Stimulated activated CD4-positive, alpha-beta T cell treated with anti-CD3 and anti-CD28 coated beads, Interleukin-1b, Interleukin-23, amount 100 ng/mL, for 24 hours (primary cell): ENCODE measurements at places on chromosomes 5 and 9.
A peak's percentile ranks its signal among the peaks of the same experiment; 100 is the strongest.

GRCh38 chr9:130117376-130117775, 54.8 kb upstream of the NCS1 start:
- no peak for DNase-seq

GRCh38 chr5:39526914-39527477, 102.2 kb upstream of the DAB2 start:
- no peak for DNase-seq

DNA sequence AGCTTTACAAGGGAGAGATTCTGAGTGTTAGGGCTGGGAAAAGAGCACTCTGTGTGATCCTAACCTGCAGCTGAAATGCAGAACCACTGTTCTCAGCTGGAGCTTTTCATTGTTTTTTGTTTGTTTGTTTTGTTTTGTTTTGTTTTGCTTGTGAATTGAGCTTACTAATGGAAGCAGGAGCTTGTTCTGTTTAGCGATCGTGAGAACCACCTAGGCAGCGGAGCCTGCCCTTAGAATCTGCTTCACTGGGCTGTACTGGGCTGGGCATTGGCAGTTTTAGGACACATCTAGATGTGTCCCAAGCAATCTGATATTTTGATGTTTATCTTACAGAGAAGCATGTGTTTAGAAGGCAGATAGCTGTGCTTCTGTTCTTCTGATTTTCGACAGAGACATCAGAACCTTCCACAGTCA, 14.3 kb downstream of the SYK start:
- no peak for DNase-seq

DNA sequence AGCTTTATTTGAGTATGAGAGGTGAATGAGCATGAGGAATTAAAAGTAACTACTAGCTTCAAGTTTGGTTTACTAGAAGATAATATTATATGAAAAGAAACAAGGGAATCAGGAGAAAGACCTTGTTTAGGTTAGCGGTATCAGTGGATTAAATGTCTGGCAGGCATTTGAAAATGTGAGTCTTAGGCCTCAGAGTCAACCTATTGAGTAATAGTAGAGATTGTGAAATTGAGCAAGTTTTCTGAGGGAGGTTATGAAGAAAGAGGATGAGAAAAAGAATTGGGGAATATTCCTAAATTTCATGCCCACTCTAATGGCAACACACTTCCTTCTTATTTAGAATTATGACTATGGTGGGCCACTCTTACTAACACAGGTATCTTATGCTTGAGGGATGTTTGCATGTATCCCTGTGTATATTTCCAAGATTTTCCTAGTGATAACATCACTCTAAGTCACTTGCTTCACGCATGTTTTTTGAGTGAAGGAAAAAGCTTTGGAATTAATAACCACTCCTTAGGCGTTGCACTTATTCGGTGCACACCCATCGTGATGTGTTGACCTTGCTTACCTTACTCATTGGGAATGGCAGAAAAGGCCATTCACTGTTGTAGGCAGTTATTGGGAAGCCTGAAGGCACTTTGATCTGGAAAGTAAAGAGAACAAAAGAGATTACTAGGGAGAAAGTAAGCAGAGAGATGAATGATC, 8.2 kb upstream of the ELL2 start:
- DNase-seq, result no peak

- no peak for DNase-seq
These were observed 379.4 kb upstream of the RORB start for GRCh38 chr9:74117731-74118130.

DNA sequence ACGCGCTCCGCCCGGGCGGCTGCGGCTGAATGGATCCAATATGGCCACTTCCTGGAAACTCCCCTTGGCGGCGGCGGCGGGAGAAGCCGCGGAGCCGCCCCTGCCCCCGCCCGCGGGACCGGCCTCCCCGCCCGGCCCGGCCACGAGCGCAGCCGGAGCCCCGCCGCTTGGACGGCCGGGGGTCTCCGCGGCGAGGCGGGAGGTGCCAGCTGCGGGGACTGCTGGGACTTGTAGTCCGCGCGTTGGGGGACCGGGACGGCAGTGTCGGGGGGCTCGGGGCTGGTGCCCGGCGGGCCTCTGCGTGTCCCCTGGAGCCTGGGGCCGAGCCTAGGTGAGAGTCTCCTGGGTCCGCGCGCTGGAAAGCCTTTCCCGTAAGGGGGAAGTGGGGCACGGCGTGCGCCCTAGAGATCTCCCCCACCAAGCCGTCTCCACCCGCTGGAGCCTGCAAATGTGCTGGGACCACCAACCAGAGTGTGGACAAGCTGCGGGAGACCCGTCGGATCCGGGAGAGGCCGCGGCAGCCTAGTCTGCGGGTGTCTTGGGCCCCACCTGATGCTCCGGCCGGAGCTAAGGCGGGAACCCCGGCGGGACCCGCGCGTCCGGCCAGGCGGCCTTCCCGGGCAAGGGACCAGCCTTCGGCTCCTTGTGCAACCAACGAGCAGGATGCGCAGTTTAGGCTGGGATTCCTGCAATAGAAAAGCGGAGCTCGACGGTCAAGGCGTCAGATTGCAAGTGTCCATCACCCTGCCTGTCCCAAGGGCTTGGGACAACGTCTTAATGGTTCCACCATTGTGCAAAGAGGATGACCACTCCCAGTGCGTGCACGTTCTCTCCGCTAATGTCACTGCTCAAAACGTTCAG, at the start of gene SEPTIN8:
Gene SEPTIN8 (minus strand): TSS at position 31 of the 861 bp plus-strand sequence. CDS start 102 bp downstream, outside the sequence.
- DNase-seq, result peak; percentile 19

DNA sequence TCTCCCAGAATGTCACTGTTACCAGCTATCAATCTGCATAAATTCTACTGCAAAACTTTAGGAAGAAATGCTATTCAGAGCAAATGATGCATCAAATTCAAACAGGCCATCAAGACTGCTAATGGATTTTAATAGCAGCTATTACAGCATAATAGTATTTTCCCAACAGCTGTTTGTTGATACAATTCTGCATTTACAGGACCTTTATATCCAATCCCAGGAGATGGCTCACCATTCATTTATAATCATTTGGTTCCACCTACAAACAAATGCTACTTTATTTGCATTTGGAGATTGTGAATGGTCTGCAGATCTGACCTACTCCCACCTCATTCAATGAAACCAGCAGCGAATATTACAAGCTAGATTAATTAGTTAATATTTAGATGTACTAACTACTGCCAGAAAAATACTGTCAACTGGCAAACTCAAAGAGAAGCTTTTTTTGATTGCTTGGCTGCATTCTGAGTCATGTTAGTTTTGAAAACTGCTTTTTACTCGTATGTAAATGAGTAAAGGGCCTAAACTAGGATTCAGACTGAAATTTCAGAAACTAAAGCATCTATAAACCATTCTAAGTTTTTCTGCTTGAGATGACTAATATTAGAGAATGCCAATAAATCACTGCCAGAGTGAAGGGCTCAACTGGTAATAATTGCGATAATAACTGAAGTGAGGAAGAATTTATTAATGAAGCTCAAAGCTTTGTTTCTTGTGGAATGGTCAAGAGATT, 7.1 kb upstream of the PCA3 start:
- no peak for DNase-seq

DNA sequence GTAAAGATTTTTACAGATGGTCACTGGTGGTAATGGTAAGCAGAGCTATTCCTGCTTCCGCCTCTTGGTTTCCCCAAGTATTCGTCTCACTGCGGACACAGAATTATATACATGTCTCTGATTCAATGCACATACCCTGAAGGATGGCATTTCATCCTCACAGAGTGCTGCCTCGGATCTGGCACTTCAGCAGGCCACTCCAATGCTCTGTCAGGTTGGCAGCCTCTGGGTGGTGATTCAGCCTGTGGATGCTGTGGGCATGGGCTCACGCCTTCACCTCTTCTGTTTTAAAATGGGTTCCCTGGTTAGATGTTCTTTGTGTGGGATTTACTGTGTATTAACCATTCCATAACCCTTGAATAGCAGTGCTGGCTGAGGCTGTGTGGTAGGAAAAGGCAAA, 182.6 kb upstream of the ZNF608 start:
- no peak for DNase-seq

GRCh38 chr5:149610589-149611255, 29.4 kb downstream of the ARHGEF37 start:
- no peak for DNase-seq

GRCh38 chr5:30287890-30288289, 905.6 kb upstream of the CDH6 start:
- no peak for DNase-seq

- no peak for DNase-seq
These were observed 349.3 kb downstream of the SEMA5A start for GRCh38 chr5:9196403-9197227.

DNA sequence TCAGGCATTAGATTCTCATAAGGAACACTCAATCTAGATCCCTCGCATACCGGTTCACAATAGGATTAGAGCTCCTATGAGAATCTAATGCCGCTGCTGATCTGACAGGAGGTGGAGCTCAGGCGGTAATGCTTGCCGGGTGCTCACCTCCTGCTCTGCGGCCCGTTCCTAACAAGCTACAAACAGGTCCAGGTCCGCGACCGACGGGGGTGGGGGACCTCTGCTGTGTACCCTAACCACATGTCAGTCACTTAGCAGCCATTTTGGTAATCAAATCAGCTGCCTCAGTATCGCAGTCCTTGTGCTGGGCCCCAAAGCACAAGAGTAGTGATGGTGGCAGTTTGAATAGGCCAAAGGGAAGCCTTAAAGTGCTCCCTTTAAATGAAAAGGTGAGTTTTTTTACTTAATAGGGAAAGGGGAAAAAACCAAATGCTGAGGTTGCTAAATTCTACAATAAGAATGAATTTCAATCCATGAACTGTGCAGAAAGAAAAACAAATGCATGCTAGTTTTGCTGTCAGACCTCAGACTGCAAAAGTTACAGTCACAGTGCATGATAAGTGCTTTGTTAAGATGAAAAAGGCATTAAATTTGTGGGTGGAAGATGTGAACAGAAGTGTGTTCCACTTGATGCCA, 67.0 kb upstream of the TNPO1 start:
- no peak for DNase-seq

DNA sequence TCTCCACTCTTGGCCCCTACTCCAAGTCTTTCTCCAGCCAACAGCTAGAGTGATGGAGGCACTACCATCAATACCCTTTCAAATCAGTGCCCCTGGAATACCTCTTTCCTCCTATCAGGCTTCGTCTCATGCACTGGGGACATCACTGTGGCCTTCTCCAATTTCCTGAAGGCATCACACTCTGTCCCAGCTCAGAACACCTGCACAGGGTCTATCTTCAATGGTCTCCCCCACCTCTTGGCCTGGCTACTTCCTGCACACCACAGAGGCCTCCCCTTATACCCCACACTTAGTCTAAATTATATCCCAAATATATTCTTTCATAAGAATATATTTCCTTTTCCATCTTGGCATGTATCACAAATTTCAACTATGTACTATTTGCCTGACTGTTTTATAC, 34.5 kb downstream of the ECPAS start:
- DNase-seq, result no peak

DNA sequence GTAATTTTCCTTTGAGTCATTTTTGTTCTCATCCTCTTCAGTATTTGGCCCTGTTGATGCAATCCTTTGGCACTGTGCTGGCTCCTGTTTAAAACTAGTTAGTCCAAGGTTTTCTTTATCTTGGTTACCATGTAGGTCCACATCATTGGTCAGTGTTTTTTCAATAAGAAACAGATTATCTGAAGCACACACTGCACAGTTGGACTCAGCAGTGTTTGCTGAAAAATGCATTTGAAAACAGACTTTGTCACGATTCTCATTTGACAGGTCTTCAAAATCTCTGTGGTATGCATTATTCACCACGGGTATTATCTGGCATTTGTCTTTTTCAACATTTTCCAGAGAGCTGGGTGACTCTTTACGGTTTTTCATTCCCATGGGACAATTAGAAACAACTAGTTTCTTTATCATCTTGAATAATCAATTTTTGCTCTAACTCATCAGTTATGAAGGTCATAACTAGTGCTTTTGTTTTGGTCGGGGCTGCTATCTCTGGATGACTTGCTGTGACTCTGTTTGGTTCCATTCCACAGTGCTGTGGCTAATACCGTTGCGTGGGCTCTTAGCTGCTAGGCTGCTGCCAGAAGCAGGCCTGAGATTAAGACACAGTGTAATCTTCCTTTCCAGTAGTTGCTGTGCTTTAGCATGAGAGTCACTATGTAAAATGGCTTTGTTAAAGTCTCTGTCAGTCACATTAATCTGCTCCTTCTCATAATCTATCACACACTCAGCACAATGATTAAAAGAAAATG, 36.2 kb downstream of the NUDT12 start:
- no peak for DNase-seq

DNA sequence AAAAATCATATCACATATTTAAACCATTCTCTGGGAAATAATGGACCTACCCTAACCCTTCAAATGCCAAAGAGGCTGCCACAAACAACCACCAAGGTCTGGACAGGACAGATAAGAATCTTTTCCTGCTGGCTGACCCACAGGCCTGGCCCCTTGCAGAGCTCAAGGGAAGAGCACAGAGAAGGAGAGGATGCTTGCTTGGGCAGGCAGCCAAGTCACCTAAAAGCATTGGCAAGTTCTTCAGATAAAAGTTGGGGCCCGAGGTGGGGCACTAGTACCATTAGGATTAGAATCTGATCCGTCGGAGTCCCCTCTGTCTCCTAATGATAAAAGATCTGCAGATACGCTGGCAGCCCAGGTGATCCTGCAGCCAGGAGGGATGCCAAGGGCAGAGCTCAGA, 176.6 kb downstream of the GABBR2 start:
- DNase-seq, result no peak

- no peak for DNase-seq
These were observed 89.4 kb downstream of the OTULIN start for GRCh38 chr5:14753947-14754346.

DNA sequence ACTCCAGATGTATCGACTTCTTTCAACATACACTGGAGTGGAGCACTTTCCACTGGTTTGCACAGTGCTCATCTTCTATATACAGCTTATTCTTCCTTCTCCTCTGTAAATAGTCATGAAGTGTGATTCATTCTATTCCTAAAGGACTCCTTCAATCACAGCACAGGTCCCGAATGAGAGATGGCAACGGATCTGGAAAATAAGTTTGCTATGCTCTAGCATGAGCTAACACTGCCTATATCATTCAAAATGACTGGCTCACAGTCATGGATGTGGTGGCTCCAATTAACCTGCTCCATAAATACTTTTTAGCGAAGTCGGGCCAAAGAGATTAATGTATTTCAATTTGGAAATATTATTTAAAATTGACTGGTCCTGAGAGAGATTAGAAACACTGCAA, 272.1 kb upstream of the CDH6 start:
- no peak for DNase-seq

DNA sequence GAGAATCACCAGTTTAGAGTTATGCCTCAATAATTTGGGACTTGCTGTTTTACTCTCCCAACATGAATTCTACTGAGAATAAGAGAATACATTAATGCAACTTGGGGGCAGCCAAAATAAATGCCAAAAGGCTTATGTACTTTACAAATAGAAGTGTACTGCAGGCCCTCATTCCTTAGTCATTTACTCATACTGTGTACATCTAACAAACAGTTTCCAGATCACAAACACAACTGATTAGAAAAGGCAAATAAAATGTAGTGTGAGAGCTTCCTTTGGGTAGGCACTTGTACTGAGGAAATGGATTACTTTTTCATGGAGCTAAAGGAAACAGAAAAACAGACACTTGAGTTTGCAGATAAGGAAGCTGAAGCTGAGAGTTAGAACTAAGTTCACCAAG, 12.6 kb downstream of the ANKDD1B start:
- DNase-seq, result no peak

GRCh38 chr9:133709015-133709611, 29.0 kb downstream of the SARDH start:
- no peak for DNase-seq

GRCh38 chr5:121108725-121109124, 644.6 kb downstream of the PRR16 start:
- DNase-seq, result no peak

- no peak for DNase-seq
These were observed 175.8 kb upstream of the KLF9 start for GRCh38 chr9:70590315-70590677.
